Stimulated activated CD4-positive, alpha-beta T cell treated with anti-CD3 and anti-CD28 coated beads, Interleukin-1b, Interleukin-23, amount 100 ng/mL, for 48 hours (primary cell): ENCODE measurements at places on chromosomes 6 and 20.

DNA sequence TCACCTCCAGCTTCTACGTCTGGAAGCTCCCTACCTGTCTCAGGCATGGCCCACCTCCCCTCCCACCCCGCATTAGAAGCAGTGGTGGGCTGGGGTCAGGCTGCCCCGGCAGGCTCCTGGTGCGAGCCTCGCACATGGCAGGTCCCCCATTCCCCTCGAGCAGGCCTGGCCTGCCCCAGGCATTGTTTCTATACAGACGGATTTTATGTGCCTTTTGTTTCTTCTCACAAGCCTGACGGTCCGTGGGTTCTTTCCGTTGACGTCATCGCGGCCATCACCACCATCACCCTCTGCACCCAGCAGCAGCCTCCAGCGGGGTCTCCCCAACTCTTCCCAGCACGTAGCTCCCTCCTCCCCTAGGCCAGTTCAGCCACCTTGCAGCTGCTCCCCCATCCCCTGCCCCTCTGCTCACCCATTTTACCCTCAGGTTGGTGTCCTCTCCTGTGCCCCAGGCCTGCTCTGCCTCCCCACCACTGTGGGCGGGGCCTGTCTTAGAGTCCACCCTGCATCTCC lies 4.6 kb downstream of the CST7 start:
- DNase-seq: no peak

GRCh38 chr6:157120534-157121232 lies 202.6 kb downstream of the TMEM242 start:
- DNase-seq: no peak

GRCh38 chr20:38610521-38610920 lies 8.9 kb downstream of the ARHGAP40 start:
- DNase-seq: no peak

GRCh38 chr6:26206868-26207801 lies 119.9 kb downstream of the HFE start:
- DNase-seq: no peak

DNA sequence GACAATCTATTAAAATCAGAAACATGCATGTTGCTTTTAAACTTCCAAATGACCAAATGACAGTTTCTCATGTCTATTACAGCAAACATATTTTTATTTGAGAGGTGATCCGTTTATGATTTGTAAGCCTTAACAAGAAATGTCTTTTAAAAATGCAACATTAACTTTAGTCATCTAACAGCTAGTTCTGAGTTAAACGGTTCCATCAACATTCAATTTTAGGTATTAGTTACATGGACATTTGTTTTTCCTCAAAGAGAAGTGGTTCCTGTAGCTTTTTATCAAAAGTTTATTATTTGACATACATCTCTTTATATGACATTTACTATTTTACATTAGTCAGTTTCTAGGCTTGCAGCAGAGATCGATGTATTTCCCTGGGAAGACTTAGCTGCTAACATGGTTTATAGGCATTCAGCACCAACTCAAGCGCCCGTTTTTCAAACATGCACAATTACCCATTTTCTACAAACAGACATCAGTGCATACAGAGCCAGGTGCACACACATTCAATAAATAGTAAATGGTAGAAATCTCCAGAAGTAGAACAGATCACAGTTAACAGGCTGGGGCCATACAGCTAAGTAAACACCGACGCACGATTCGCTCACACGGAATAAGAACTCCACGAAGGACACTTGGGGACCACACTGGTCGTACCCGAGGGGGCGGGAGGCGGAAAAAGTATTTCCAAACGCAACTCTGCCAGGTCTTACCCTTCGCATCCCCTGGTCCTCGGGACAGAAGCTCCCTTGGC lies 882 bp downstream of the CNR1 start:
- DNase-seq: no peak

DNA sequence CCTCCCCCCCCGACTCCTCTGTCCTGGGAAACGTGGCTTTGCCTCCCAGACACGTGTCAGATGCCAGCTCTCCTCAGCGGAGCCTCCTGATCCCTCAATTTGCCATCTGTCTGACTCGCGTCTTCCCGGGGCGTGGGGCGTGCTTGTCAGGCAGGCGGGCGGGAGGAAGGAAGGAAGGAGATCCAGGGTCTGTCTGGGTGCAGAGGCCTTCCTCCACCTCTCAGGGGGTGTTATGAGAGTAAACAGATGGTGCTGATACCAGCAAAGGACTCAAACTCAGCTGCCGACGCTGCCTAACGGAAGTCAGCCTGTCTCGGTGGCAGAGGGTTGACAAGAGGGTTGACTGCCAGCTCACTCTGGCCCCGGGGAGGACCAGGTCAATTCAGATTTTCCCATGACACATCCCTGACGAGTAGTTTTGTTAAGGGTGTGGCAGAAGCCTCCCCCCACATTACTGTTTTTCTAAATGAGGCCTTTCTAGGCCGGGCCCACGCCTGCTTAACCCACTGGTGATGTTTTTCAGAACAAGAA lies 17.0 kb downstream of the UQCC2 start:
- peak; percentile 80 for DNase-seq

GRCh38 chr6:79605061-79605460 lies 26.1 kb upstream of the SH3BGRL2 start:
- DNase-seq: no peak

DNA sequence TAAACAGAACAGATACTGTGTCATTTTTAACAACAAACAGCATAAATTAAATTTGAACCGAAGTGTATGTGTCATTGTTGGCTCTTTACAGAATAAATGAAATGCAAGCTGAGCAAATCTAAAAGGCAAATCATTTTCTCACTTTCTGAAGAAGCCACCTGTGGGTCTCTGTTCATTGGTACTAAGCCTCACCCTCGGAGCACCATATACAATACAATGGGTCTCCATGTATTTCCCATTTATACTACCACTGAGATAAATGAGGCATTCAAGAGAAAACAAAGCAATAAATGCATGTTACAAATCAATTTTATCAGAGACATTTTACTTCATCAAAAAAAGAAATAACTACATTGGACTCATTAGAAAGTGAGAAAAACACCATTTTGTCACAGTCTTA lies 38.9 kb upstream of the HIVEP1 start:
- no peak for DNase-seq

- DNase-seq: no peak
Measured at GRCh38 chr6:79546186-79546585, 9.0 kb upstream of the LCA5 start.

- no peak for DNase-seq
Measured at GRCh38 chr6:78492351-78493017, 374.9 kb upstream of the IRAK1BP1 start.
